T-helper 2 cell treated with Interferon-gamma antibody and Interleukin-4, amounts not matched to agents 5 μg/mL and 100 μg/mL, for 36 hours (primary cell): ENCODE measurements at places on chromosomes 3 and 15.
A peak's percentile ranks its signal among the peaks of the same experiment; 100 is the strongest.

- DNase-seq, result no peak
Measured at GRCh38 chr3:24830230-24831152, 335.8 kb upstream of the THRB start.

- DNase-seq, result no peak
Measured at GRCh38 chr15:82805994-82806406, at the start of gene FSD2. Gene FSD2, minus strand, starts transcription at chr15:82806069. Its CDS starts 18,679 bp downstream, at chr15:82787390.

GRCh38 chr3:83948771-83949170 lies 1010.0 kb upstream of the CADM2 start:
- no peak for DNase-seq

DNA sequence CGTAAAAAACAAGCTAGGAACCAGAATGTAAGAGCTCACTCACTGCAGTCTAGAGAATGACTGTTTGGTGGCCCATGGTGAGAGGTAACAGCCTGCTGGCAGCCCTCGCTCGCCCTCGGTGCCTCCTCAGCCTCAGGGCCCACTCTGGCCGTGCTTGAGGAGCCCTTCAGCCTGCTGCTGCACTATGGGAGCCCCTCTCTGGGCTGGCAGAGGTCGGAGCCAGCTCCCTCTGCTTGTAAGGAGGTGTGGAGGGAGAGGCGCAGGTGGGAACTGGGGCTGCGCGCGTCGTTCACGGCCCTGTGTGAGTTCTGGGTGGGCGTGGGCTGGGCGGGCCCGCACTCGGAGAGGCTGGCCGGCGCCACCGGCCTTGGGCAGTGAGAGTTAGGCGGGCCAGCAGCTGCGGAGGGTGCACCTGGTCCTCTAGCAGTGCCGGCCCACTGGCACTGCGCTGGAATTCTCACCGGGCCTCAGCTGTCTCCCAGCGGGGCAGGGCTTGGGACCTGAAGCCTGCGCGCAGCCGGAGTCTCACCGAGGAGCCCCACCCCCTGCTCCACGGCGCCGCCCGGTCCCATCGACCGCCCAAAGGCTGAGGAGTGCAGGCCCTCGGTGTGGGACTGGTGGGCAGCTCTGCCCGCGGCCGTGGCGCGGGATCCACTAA lies 420.6 kb downstream of the RBMS3 start:
- DNase-seq, result no peak

GRCh38 chr15:57922776-57923175 lies 142.7 kb downstream of the ALDH1A2 start:
- no peak for DNase-seq

- DNase-seq, result no peak
Measured at GRCh38 chr3:59374091-59374817, 324.4 kb upstream of the CFAP20DC start.

- no peak for DNase-seq
Measured at GRCh38 chr15:50355980-50356379, 982 bp upstream of the GABPB1 start.

GRCh38 chr3:18557216-18557615 lies 132.1 kb upstream of the SATB1 start:
- no peak for DNase-seq

DNA sequence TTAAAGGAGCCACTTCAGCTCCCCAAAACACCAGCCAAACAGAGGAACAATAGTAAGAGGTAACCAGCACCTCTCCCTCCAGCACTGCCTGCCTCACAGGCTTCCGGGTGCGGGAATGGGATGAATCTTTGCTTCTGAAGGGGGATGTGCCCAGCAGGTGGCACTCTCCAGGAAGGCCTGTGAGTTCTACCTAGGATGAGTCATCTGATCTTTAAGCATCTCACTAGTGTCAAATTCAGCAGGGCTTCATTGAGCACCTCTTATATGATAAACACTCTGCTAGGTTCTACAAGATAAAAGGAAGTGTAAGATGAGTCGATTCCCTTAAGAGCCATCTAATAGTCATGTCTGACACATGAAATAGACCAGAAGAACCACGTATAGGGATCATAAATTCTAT lies 237.4 kb upstream of the UMPS start:
- no peak for DNase-seq

DNA sequence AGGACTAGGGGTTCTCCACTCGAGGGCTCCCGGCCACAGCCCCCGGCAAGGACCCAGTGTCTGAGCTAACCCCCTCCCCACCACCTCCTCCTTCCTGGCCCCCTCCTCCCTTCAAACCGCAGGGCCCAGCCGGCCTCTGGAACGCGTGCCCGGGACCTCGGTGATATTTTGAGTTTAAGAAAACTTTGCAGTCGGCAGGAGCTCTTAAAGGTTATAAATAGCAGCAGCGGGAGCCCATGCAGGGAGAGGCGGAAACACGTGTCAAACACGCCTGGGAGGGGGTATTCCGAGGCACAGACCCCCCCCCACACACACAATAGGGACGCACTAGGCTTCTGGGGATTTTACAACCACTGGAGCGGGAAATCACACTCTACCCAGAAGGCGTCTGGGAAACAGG lies 3.1 kb upstream of the PTH1R start:
- no peak for DNase-seq

- DNase-seq, result no peak
Measured at GRCh38 chr3:56976651-56977560, 83.6 kb upstream of the SPATA12 start.

DNA sequence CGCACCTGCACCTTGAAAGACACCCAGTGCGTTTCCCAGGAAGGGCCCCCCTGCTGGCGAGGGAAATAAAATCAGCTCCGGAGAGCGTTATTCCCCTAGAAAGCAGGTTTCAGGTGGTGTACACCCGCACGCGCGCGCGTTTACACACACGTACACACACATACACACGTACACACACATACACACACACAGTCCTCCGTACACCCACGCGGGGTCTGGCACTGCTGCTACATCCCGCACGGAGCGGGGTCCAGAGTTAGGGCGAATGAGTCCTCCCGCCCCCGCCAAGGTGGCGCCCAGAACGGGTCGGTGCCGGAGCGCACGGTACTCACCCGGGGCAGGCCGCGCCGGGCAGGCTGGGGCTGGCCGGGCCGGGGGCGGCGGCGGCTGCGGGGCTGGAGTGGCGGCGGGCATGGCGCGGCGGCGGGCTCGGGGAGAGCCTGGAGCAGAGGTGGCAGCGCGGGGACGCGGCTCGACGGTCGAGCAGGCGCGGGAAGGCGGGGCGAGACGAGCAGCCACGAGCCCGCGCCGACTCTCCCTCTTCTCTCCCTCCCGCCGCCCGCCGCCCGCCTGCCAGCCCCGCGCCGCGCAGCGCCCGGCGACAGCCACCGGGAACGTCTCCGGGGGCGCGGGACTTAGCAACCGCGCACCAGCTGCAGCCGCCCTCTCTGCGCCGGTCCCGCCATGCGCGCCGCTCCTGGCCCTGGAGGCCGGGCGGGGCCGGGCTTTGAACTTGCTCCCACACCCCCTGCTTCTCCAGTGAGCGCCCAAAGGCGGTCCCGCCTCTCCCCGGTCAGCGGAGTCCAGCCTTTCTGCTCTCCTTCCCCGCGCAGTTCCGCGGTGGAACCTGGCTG lies at the start of gene DCLK3:
Gene DCLK3, minus strand, starts transcription at position 704 of the 854 bp plus-strand sequence. Its CDS starts 290 bp downstream, at position 414.
- no peak for DNase-seq

DNA sequence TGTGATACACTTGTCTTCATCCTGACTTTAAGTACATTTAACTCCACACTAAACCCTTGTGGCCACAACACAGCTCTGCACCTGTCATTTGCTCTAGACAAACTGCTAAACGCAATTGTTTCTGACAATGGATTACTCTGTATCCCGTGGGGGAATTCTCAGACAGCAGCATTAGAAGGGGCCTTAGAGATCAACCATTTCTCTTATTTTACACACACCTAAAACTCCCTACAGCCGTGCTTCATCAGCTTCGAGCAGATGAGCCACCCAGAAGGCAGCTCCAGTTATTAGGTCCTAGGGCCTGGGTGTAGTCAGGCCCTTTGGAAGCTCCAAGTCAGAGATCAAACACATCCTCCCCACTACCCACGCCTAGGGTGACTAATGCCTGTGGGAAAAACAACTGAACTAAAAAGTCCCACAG lies 1.3 kb upstream of the IL12A start:
- DNase-seq, result peak; percentile 29

- no peak for DNase-seq
Measured at GRCh38 chr3:72379500-72380187, 468.6 kb downstream of the SHQ1 start.

- DNase-seq, result no peak
Measured at GRCh38 chr3:4314688-4315087, 11.5 kb downstream of the SETMAR start.
